ENCODE measurements at places on chromosomes 6 and 20.

- no peak for DNase-seq
Measured at GRCh38 chr6:73710470-73710869, 14.5 kb downstream of the CD109 start.

GRCh38 chr20:37308086-37309050 lies 18.9 kb downstream of the MANBAL start:
- DNase-seq = no peak

GRCh38 chr6:80728101-80728750 lies 621.8 kb downstream of the BCKDHB start:
- no peak for DNase-seq

DNA sequence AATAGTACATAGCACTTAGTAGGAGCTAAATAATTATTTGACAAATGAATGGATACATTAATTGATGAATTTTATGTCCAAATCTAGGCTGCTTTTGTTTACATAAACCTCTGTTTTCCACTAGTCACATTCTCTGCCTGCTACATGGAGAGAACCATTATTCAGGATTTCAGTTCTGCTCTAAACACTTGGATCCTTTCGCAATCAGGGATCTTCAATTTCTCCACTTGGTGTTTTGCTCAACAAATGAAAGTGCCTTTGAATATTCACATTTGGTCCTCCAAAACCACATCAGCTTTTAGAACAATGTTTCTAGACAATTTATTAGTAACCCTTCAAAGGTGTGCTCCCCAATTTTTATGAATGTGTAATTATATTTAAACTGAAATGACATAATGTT lies 30.6 kb upstream of the HLA-DQB1 start:
- no peak for DNase-seq

DNA sequence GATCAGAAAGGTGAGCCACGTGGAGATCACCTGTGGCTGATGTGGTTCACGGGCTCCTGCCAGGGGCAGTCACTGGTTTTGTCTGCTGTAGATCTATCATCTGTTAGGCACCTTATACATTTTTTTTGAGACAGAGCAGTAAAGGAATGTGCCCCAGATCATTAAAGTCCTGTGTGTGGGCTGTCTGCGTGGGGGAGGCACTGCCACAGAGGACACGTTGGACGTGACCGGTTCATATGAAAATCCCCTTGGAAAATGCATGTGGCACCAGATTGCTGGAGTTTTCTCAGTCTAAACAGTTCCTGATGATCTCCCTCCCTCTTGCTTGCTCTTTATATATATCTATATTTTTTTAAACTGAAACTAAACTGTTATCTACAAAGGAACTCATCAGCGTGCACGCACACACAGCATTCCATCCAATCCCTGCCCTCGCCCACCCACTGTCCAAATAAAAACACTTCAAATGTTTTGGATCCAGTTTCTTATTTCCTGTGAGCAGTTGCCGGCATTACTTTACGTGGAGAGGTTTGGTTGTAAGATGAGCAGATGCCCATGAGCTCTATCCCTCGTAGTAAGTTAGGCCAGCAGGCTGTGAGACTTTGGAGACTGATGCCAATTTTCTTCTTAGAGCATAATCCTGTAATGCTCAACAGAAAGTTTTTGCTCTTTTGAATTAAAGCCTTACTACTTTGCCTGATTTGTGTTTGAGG lies 161.6 kb upstream of the EXOC2 start:
- no peak for DNase-seq

- DNase-seq = no peak
Measured at GRCh38 chr20:13251106-13251903, 30.2 kb downstream of the ISM1 start.

DNA sequence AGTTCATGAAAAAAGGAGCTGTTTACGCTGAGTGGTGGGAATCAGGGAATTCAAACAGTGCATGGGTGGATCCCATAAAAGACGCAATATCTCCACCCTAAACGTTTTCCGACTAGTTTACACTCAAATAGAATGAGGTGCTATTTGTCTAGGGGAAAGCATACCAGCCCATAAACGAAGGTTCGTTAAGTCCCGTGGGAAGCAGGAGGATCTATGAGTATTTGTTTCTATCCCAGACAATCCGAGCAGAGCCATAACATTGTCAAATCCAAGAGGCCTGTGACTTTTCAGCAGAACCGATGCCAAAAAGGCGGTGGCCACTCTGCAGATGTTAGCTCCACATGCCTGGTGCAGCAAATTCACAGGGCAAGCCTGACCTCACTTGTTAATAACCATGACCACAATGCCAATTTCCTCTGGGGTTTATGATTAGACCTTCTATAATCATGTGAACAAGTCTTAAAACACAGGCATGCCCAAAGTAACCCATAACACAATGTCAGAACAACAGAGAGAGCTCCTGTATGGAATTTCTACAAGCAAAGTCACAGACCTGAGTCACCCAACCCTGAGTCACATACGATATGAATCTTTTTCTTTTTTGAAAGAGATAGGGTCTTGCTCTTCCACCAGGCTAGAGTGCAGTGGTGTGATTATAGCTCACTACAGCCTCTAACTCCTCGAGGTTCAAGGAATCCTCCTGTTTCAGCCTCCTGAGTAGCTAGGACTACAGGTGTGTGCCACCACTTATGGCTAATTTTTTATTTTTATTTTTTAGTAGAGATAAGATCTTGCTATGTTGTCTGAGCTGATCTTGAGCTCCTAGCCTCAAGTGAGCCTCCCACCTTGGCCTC lies 123.3 kb downstream of the KIF13A start:
- DNase-seq = no peak

DNA sequence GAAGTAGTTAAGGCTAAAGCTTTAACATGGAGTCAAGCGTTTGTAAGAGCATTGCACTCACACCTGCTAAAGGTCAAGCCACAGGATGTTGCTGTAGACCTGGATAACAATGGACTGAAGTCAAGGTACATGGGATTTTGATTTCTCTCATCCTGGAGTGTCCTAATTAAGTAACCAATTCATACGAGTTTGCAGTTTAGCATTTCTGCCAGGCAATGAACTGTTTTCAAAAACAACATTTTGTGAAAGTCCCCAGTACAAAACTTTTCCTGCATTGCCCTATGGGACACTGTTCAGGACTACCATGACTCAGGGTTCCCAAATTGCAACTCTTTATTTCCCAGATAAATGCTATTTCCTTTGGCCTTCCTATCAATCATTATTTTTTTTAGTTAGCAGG lies 17.4 kb upstream of the SIRPB1 start:
- DNase-seq = no peak

DNA sequence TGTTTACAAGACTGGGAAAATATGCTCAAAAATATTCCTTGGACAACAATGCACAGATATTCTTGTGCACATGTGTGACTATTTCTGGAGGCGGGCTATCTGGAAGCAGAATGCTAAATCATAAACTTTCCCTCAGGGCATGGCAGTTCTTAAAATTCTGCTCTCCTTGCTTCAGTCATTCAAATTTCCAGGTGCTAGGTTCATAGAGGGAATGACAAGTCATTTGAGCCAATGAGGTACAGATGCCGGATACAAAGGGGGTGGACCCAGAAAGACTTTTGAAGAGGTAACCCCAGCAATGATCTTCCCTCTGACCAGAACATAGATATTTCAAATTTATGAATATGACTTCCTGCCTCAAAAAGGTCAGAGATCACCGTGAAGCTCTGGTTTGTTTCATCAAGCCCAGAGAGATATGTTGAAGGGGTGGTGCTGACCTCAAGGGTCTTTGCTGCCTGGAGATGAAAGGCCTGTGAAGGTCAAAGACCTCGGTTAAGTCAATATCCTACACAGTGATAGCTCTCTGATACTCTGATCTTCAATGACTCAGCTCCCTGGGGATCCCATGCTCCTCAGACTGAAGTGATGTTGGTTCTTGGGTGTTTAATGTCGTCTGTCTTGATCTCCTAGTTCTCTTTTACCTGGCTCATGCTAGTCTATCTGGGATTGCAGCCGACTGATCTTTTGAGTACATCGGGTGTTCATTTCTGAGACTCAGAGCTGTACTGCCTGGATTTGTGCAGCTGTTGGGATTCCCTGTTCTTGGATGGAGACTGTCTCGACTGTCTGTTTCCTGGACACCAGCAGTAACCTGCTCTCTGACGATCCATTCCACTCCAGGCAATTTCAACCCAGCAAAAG lies 47.5 kb upstream of the TSHZ2 start:
- no peak for DNase-seq

DNA sequence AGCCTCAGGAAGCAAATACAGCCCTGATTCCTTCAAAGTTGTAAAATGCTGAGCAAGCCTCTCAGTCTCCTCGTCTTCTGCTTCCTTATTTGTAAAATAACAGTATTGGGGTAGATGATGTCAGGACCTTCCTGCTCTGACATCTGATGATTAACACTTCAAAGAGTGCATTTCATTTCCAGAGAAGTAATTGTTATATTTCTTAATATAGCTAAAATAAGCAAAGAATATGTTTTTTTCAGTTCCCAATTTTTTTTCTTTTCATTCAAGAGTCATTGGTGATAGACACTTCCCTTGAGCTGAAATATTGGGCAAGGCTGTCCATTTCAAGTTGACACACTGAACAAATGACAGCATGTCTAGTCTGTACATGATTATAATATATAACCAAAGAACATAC lies 53.4 kb downstream of the SLX4IP start:
- no peak for DNase-seq

GRCh38 chr6:101365181-101365580 lies 28.3 kb upstream of the GRIK2 start:
- no peak for DNase-seq
